ENCODE measurements at places on chromosomes 1 and 21. TPM values are rescaled to one million over a fixed set of nuclear protein-coding genes. Genes with fewer than 3 reads are reported as not detected.

GJA9 gene
- not detected for total RNA-seq

DNA sequence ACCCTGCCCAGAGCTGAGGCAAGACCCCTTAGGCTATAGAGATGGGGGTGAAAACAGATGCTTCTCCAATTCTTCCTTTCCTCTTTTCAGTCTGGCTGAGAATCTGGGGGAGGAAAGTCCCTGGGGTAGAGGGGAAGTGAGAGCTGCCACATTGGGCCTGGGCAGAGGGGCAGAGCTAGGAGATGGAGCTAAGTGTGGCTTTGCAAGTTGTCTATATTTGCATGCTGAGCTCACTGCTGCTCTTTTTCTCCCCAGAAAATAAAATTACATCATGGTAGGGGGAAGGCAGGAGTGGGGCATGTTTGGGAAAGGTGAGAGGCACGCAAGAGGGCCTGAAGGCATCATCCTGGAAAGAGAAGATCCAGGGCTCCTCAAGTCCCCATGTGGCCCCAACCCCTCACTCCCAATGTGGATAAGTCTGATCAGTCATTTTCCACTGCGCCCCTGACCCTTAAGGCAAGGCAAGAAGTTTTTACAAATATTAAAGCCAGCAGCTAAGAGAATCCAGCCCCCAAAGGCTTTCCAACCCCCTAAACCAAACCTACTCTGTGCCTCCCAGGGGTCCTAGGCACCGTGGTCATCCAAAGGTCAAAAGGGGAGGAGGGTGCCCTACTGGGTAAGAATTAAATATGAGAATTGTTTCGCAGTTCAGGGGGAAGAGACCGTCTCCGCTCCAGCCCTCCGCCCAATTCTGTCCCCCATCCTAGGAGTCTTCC is 500 bp upstream of the PEA15 start:
- DNase-seq: no peak
- no peaks in the 10 kb centered on the region for H3K27me3 ChIP-seq
- peak overlapping the region; percentile 96 for H3K27ac ChIP-seq
- peak overlapping the region; percentile 96 for H3K4me3 ChIP-seq
- peaks cover 2% of the 10 kb centered on the region for H3K36me3 ChIP-seq
- H3K4me1 ChIP-seq: peaks cover 42% of the 10 kb centered on the region

DNA sequence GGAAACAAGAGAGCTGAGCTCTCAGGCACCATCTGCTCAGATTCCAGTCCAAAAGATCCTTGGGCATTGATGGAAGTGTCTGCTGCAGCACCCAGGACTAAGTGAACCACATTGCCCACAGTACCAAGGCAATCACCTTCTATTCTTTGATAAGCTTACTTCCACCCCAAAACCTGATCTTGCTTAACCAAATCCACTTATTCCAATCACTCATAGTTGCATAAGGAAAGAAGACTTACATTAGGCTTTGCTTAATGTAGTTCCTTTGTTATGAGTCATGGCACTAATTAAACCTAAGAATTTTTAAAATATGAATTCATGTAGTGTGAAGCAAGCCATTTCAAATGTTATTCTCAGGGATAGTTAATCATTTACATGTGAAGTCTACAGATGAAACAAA is 84.5 kb downstream of the UCHL5 start:
- H3K4me3 ChIP-seq: no peak overlapping the region
- H3K36me3 ChIP-seq: no peaks in the 10 kb centered on the region
- H3K27ac ChIP-seq: no peak overlapping the region
- H3K27me3 ChIP-seq: no peaks in the 10 kb centered on the region
- no peak for DNase-seq

DNA sequence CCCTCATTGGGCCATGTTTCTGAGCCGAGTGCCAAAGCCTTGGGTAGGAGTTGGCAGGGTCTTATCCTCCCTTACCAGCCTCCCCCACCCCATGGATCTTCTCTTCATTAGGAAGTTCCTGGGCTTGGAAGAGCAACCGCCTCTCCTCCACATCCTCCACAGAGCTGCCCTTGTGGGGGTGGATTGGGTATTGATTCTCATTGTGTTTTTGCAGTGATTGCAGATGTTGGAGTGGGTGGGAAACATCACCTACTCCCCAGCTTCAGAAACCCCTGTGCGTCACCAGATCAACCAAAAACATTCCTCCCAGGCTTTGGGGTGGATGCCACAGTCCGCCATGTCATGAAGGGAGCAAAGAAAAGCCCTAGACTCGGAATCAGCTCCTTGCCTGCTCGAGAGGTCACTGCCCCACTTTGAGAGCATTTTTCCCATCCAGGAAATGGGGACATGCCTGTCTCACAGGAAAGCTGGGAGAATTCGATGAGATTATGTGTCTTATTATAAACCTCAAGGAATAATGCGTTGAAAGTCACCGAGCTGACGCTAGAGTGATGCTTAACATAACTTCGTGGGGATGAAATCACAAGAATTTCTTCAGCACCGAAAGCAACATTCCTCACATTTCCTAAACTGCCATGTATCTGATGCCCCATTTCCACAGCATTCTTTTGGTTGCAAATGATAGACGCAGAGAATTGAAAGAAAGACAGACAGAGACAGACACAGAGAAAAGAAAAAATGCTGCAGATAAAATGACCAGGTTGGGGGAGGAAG is 44.7 kb upstream of the ZBTB40 start:
- H3K27me3 ChIP-seq: peaks cover 34% of the 10 kb centered on the region
- no peak for DNase-seq
- H3K4me3 ChIP-seq: no peak overlapping the region
- H3K4me1 ChIP-seq: no peaks in the 10 kb centered on the region
- H3K36me3 ChIP-seq: no peaks in the 10 kb centered on the region

DNA sequence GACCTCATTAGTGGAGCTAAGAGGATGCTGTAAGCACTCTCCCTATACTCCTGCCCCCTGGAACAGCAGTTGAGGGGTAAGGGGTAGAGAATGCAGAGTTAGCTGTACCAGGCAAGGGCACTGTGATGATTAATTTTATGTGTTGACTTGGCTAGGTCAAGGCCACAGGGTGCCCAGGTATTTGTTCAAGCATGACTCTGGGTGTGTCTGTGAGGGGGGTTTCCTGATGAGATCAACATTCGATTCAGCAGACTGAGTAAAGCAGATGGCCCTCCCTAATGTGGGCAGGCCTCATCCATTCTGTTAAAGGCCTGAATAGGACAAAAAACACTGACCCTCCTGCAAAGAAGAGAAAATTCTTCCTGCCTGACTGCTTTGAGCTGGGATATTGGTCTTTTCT is 110.8 kb downstream of the KCND3 start:
- no peak overlapping the region for H3K4me3 ChIP-seq
- H3K4me1 ChIP-seq: peaks cover 54% of the 10 kb centered on the region
- H3K27me3 ChIP-seq: no peaks in the 10 kb centered on the region
- H3K36me3 ChIP-seq: no peaks in the 10 kb centered on the region

DNA sequence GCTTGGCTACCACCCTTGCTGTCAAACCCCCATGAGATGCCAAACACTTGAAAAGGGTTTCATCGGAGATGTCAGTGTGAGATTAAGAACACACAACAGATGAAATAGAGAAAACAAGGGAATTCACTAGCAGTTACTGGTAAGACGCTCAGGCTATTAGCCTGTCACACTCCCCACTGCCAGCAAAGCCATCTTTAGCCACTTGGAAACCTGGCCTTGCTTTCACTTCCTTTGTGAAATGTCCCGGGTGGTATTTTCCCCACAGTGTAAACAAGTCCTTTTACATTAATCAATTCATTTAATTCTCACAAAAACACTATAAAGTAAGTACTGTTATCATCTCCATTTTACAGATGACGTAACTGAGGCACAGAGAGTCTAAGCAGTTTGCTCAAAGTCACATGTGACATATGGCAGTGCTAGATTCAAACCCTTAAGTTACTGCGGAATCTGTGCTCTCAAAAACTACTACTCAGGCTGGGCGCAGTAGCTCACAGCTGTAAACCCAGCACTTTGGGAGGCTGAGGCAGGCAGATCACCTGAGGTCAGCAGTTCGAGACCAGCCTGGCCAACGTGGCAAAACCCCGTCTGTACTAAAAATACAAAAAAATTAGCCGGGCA is 32.7 kb upstream of the KHDRBS1 start:
- H3K36me3 ChIP-seq: no peaks in the 10 kb centered on the region
- H3K4me1 ChIP-seq: peaks cover 17% of the 10 kb centered on the region
- no peak for DNase-seq
- no peak overlapping the region for H3K4me3 ChIP-seq
- H3K27ac ChIP-seq: no peak overlapping the region

DNA sequence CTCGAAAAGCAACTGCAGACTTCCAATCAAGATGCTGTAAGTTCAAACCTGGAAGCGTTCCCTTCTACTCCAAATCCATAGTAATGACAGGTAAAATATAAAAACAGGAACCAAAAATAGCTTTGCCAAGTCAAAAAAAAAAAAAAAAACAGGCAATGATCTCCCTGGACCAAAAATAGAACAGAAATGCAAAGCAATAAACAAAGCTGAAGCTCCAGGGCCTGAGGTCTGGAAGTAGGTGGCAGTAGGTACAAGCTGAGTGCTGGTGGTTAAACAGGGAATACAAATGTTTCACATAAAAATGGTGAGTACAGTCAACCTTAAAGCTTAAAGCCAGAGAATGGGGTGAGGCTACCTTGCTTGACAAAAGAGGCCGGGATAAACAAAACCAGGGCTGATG is 610.8 kb downstream of the SMYD3 start:
- no peak overlapping the region for H3K4me3 ChIP-seq
- H3K4me1 ChIP-seq: no peaks in the 10 kb centered on the region
- no peaks in the 10 kb centered on the region for H3K36me3 ChIP-seq
- no peak for DNase-seq
- H3K27me3 ChIP-seq: no peaks in the 10 kb centered on the region
- no peak overlapping the region for H3K27ac ChIP-seq

DNA sequence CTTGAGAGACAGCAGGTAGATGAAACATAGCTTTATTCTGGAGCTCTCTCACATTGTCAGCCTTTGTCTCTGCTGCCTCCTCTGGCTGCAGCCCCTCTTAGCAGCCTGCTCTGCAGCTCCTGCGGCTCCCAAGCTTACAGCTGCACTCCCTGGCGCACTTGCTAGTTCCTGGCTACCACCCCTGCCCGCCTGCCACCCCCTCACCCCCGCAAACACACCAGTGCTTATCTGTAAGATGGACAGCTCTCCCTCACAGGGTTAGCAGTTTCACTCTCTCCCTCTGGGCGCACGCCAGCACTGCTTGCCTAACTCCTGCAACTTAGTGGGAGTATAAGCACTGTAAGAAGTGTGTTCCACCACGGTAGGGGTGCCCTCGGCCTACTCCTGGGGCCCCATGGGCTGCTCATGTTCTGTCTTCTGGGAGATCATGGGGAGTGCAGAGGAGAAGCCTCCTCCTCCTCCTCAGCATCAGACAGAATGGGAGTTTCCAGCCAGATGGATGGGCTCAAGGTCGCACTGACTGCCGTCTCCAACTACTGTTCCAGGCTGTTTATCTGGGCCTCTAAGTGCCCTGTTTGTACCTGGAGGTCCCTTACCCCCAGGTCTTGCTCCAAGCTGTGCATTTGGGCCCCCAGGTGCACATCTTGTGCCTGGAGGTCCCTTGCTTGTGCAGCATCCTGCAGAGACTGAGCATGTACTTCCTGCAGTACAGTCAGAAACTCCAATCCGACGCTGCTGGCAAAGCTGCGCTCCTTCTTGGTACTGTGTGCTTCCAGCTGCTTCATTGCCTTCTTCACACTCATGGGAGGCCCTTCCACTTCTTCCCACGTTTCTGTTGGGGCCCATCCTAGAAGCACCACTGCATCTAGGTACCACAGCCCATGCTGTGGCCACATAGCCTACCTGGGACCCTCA is 1388.1 kb downstream of the AMY1C start:
- no peak overlapping the region for H3K27ac ChIP-seq
- H3K36me3 ChIP-seq: no peaks in the 10 kb centered on the region
- no peaks in the 10 kb centered on the region for H3K27me3 ChIP-seq
- no peak for DNase-seq
- H3K4me1 ChIP-seq: no peaks in the 10 kb centered on the region

GRCh38 chr1:9731051-9731537 is 79.6 kb downstream of the PIK3CD start:
- no peak overlapping the region for H3K4me3 ChIP-seq
- no peak overlapping the region for H3K27ac ChIP-seq
- H3K27me3 ChIP-seq: no peaks in the 10 kb centered on the region
- no peak for DNase-seq
- H3K36me3 ChIP-seq: peaks cover 59% of the 10 kb centered on the region

PERM1 gene
- total RNA-seq: 66.2 TPM

GRCh38 chr1:923991-924655 is 400 bp downstream of the SAMD11 start:
- H3K27me3 ChIP-seq: peaks cover 97% of the 10 kb centered on the region
- H3K27ac ChIP-seq: no peak overlapping the region
- H3K4me3 ChIP-seq: peak overlapping the region; percentile 40
- no peak for DNase-seq
- H3K36me3 ChIP-seq: no peaks in the 10 kb centered on the region
- H3K4me1 ChIP-seq: peaks cover 38% of the 10 kb centered on the region

DNA sequence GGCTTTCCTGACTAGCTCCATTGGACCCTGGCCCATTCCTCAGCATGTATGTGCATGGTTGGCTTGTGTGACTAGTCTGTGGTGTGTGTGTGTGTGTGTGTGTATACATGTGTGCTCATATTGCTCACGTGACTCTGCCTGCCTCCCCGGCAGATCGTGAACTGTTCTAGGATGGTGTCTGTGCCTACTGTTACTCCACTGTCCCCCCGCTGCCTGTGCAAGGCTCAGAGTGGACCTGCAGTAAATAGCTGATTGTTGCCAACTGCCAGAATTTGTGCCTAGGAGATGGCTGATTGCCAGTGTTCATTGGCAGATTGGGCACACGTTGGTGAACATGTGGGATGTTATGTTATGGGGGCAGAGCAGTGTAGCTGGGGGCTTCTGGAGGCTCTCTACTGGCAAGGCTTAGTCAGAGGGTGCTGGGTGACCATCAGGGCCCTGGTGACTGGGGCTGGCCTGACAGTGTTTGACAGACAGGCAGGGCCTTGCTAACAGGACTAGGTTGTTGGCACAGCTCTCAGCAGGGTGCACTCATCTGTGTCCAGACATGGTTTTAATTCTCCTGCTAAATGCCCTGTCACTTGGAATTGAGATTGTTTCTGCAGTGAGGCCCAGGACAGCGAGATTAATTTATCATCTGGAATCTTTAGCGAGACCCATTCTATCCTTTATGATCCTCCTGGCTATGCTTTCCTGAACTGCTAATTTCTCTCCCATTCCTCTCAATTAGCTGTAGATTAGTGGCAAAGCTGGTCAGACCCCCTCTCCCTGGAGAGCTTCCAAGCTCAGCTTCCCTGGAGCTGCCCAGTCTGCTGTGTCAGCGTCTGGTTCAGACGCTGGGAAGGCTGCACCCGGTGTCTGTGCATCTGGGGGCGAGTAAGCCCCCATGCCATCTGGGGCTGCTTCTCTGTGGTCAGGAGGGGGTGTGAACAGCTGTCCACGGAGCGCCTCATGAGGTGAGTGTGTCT is 20.8 kb downstream of the SLC6A17 start:
- H3K27ac ChIP-seq: no peak overlapping the region
- H3K4me1 ChIP-seq: peaks cover 1% of the 10 kb centered on the region
- DNase-seq: no peak
- H3K36me3 ChIP-seq: no peaks in the 10 kb centered on the region
